ENCODE measurements at places on chromosomes 7 and 10. TPM values are rescaled to one million over a fixed set of nuclear protein-coding genes. Genes with fewer than 3 reads are reported as not detected.

The SPDYE9 gene
- total RNA-seq = under 0.01 TPM

The OPN1SW gene
- total RNA-seq = not detected

The GHRHR gene
- not detected for total RNA-seq

- no peak for DNase-seq
Observed at GRCh38 chr10:108014145-108014901, 849.8 kb upstream of the SORCS1 start.

DNA sequence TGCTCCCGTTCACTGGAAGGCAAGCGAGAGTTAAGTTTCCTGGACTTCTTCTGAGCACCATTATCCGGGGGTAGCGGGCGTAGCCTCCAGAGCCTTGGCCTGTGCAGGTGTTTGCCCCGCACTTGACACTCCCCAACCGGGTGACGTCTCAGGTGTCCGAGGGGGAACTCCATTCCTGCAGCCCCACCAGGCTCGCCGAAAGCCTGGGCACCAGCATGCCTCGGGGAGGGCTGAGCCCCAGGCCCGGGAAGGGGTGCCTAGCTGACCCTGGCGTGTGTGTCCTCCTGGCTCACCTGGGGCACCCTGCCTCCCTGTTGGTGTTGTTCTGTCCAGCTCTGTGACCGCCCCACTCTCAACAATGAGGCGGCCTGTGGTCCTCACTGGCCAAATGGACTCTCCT lies 109.4 kb upstream of the GPR26 start:
- no peak for DNase-seq

- DNase-seq = no peak
Observed at GRCh38 chr10:66929375-66929774, 3.5 kb downstream of the LRRTM3 start.

GRCh38 chr7:116285252-116285651 lies 74.9 kb downstream of the TES start:
- no peak for DNase-seq
